Hematopoietic multipotent progenitor cell treated with erythropoietin and hydrocortisone succinate and interleukin-3 and kit ligand, for 17 days (in vitro differentiated cells): ENCODE measurements at places on chromosomes 2 and 18.

- DNase-seq = no peak
Observed at GRCh38 chr2:107411267-107411666, 415.4 kb upstream of the RGPD4 start.

GRCh38 chr2:36513661-36514060 lies 84.3 kb downstream of the FEZ2 start:
- no peak for DNase-seq

- DNase-seq = no peak
Observed at GRCh38 chr2:50469784-50470183, 562.1 kb downstream of the NRXN1 start.

DNA sequence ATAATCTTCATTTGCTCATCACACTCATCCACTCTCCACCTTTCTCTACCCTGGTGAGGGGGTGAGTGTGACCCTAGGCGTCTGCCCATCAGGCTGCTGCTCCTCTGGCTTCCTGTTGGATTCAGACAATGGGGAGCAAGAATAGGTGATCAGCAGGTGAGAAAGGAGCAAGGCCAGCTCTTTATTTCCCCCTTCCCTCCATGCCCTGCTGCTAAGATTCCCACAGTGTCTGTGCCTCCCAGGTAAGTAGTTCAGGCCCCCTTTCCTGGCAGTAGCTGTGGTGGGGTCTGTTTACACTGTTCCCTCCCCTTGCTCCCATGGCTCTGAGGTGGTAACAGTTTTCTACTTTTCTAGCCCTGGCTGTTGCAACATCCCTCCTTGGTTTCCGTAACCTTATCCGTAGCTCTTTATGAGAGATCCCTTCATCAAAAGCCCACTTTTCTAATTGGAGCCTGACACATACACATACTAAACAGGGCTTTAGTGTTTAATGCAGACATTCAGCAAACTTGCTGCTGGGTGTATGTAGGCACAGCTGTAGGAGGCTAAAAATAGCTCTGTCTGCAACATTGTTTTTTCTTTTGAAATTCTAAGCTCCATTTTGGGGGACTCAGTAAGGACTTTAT lies 27.5 kb downstream of the MAP2 start:
- no peak for DNase-seq

- DNase-seq = no peak
Observed at GRCh38 chr18:24479371-24479770, 18.9 kb downstream of the HRH4 start.

- DNase-seq = no peak
Observed at GRCh38 chr2:25339791-25340180, 1.9 kb downstream of the DNMT3A start.

- DNase-seq = no peak
Observed at GRCh38 chr2:50448556-50448955, 583.4 kb downstream of the NRXN1 start.

DNA sequence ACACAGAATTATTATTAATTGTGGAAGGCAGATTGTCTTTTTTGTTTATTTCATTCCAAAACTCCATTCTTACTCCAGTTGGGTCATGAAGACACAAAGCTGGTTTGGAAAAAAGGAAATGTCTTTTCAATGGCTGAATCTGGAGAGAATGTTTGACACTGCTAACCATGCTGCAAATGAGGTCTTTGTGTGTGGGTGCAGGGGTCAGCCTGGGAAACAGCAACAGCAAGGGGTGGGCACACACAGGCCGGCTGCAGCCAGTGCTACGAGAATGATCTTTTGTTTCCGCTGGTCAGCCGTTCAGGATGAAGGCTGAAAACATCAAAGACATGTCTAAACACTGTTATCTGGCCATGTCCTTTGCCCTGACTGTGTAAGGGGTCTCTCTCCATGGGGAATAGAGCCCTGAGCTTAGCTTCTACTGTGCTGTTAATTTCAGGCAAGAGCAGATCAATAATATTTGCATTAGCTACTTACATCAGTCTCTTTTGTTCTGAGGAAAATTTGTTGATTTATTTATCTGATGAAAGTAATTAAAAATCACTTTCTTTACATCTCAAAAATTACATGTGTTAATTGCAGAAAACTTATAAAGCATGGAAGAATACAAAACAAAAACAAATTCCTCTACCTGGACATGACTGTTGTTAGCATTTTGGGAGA lies 33.3 kb upstream of the E2F6 start:
- DNase-seq = no peak

DNA sequence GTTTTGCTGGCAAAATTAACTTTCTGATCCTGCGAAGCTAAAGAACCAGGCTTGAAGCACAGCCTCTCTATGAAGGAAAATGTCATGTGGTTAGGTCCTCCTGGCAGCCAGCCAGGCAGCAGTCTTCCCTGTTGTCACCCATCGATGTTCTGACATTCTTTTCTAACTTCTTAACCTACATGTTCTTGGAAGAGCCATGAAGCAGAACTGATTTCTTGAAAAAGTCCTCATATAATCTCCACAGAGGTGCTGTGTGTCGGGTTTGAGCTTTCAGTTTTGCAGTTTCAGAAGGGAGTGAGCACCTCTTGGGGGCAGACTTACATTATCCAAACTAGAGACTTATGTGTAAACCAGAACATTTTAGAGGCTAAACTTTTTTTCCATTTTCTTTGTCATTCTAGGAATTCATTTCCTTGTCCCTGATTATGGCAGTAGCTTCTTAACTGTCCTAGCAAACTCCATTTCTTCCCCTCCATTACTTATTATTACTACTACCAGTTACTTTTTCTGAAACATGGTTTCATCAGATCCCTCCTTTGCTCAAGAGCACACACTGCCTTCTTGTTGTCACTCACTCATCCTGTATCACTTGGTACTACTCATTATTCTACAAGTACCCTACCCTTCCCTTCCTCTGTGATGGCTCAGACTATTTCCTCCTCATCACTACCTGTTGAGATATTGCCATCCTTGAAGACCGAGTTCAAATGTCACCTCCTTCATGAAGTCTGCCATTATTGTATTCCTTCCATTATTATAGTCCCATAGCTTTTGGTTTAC lies 31.1 kb downstream of the DOK1 start:
- DNase-seq = peak; percentile 8

DNA sequence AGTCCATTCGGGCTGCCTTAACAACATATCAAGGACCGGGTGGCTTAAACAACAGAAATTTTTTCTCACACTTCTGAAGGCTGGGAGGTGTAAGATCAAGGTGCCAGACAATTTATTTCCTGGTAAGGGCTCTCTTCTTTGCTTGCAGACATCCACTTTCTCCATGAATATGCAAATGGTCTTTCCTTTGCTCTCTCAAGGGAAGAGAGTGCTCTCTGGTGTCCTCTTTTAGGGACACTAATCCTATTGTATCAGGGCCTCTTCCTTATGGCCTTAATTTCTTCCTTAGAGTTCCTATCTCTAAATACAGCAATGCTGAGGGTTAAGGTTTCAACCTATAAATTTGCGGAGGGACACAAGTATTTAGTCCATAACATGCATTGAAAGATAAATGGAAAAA lies 770.8 kb downstream of the DSC3 start:
- no peak for DNase-seq

GRCh38 chr2:113000436-113000835 lies 4.8 kb upstream of the IL36A start:
- DNase-seq = no peak

DNA sequence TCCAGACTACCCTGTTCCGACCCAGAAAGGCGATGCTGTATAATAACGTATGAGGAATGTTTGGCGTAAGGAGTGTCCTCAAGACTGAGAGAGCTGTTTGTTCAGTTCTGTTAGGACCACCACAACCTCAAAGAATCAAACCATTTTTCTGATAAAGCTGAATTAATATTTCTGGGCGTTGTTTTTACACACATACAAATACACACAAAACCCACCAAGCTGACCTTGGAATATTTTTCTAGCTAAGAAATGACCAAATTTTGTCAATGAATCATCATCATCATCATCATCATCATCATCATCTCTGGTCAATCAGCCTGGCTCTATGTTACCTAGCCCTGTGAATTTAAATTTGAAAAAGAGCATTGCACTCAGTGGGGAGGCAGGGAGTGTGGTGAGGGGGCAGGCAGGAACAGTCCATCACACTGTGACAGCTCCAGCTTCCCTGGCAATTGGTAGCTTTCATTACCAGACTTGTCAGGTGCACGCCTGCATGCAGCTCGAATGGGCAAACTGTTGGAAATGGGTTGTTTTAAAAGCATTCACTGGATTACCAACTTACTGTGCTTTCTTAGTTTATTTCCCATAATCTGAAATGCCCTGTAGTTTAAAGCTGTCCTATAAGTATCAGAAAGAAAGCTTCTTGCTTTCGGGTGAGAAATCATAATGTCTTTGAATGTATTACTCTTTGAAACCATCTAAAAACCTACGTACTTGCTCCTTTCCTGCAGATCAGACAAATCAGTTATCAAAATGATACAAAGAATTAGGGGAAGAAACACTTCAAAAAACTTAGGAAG lies 6.9 kb upstream of the POU3F3 start:
- DNase-seq = no peak

DNA sequence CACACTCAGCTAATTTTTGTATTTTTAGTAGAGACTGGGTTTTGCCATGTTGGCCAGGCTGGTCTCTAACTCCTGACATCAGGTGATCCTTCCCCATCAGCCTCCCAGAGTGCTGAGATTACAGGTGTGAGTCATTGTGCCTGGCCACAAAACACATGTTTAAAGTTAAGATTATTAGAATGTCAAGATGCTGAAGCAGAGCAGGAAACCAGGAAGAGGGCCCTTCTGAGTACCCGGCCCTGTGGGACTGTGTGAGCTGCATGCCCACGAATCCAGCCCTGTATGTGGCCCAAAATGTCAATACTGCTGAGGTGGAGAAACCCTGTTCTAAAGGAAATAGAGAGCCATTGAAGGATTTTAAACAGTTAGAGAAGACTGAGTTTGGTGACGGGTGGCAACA lies 31.0 kb upstream of the REV1 start:
- DNase-seq = no peak

DNA sequence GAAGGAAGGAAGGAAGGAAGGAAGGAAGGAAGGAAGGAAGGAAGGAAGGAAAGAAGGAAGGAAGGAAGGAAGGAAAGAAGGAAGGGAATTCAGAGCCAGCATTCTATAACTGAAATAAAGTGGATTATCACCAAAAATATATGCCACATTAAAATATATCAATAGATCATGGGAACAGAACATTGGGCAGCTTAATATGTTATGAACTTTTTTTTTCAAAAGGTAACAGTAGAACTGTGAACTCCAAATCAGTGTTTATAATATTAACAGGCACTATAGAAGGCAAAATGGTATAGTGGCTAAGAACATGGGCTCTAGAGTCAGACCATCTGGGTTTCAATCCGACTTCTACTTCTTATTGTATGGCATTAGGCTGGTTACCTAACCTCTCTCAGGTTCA lies 313.5 kb downstream of the EXOC6B start:
- DNase-seq = no peak

DNA sequence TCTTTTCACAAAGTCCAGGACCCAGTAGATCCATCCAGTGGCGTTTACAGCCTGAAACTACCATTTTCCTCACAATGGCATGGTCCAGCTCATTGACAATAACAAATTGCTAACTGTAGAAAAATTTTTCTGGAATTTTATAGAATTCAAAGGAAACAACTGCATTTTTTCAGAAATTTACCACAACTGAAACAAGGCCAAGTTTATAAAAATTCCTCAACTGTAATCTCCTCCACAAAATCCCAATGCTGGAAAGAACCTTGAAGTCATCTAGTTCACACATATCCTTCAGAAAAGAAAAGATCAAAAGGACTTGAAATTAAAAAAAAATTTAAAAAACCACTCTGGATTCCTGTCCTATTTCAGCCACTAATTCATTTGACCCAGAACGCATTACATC lies 226.0 kb upstream of the CTAGE1 start:
- DNase-seq = no peak

- DNase-seq = no peak
Observed at GRCh38 chr2:64204703-64205102, 60.5 kb upstream of the PELI1 start.

GRCh38 chr2:127149384-127149783 lies 42.4 kb upstream of the BIN1 start:
- DNase-seq = no peak

DNA sequence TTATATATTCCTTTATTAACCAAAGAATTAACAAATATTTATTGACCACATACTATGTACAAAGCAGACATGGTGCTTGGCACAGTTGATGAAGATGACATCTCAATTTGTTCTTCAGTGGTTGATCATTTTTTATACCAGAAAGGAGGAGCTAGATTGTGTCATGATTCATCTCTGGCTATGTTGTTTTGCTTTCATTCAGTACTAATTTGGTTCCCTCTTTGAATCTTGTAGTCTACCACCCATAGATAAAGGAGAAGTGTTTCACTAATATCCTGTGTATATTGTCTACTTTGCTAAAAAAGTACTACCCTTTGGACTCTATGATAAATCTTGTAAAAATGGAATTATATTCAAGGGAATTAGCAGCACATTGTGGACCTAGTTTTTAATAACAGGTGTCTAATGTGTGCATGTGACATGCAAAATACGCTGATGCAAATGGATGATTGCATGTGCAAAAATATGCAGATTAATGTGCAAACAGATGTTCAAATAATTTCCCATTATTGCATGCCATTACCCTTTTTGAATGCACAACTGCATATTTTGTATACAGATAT lies 313.2 kb upstream of the ZEB2 start:
- DNase-seq = no peak

GRCh38 chr2:14634182-14634488 lies 1.6 kb downstream of the LRATD1 start:
- DNase-seq = no peak

- DNase-seq = no peak
Observed at GRCh38 chr2:200765139-200765951, 46.4 kb upstream of the BZW1 start.

DNA sequence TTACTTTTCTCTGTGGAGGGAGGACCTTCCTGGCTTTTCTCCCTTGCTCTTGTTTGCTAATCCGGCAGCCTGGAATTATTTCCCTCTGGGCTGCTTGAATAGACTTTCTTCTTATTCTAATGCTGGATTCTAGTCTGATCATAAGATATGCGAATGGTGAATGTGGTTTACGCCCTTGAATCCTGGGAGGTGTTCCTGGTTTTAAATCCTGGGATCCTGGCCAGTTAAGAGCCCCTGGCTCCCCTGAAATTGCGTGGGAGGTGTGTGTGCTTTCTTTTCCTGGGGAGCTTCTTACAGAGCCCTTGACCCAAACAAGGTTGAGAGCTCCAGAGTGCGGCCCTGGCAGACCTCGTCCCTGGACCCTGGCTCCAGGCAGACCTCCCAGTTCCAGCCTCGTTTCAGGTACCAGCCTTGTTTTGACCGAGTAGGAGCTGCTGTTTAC lies 2.8 kb downstream of the SH3BP4 start:
- no peak for DNase-seq

- no peak for DNase-seq
Observed at GRCh38 chr2:49686291-49686690, 532.0 kb upstream of the FSHR start.

- no peak for DNase-seq
Observed at GRCh38 chr2:184272056-184272455, 326.3 kb upstream of the ZNF804A start.

- DNase-seq = no peak
Observed at GRCh38 chr2:35973132-35973736, 382.3 kb upstream of the CRIM1 start.

GRCh38 chr2:191936882-191937405 lies 90.1 kb upstream of the CAVIN2 start:
- no peak for DNase-seq
